ENCODE measurements at places on chromosomes 6 and 20. TPM values are rescaled to one million over a fixed set of nuclear protein-coding genes. Genes with fewer than 3 reads are reported as not detected.

The MLN gene
- not detected for total RNA-seq

DNA sequence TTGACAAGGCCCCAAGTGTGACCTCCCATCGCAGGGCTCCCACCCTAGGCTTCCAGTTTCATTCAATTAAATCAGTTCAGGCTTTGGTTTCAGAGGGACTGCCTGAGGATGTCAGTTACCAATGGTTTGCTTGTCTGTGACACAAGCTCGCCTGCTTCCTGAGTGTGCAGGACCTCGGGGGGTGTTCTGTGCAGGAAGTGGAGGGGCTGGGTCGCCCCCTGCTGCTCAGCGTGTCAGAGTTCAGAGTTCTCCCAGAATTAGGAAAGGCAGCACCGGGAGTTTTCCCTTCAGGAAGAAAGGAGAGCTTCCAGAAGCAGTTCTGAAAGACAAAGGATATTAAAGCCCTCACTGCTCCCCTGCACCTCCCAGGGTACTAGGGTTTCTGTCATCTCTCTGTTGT is 50.8 kb upstream of the TGM3 start:
- DNase-seq, result no peak

The POFUT1 gene
- 39.7 TPM for total RNA-seq

DNA sequence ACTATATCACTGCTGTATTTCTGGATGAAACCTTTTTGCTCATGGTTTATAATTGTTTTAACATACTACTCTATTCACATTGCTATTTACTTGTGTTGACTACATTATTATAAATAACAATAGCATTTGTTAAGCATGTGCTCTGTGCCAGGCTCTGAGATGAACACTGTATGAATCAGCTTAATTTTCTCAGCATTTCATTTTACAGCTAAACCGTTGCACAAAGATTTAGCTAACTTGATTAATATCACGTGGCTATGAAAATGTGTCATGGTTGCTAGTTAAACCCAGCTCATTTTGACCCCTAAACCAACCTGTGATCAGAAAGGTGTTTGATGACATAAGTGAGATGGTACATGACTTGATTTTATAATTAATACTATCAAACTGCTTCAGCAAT is 77.5 kb downstream of the NCOA7 start:
- DNase-seq, result no peak

DNA sequence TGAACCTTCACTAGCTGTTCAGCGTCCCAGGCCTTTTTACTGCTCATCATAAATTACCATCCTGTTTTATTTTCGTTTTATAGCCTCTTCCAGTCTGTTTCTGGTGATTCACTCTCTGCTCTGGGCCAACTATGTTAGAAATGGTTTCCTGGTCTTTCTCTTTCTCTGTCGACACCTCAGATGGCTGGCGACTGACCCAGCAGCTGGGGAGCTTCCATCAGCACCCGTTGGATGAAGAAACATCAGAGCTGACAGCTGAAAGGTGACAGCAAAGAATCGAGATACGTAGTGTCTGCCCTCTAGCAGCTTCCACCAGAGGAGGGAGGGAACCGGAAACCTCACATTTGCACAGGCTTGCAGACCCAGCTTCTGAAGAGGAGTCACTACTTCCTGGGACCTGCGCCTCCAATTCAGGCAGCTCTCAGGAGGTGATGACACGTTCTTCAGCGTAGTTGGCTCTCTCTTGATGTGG is 82.9 kb upstream of the MLN start:
- no peak for DNase-seq

- DNase-seq, result no peak
Measured at GRCh38 chr6:44222486-44223318, 693 bp upstream of the SLC29A1 start.

DNA sequence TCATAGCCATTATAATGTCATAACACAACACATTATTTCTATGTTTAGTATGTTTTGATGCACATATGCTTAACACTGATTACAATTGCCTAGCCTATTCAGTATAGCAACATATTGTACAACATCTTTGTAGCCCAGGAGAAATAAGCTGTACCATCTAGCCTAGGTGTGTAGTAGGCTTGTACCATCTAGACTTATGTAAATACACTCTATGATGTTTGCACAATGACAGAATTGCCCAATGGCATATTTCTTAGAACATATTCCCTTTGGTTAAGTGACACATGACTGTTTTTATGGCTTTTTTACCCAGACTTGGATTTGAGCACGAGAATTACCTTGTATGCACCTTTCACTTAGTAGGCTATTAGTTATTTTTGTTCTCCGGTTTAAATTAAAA is 64.5 kb upstream of the HIVEP1 start:
- no peak for DNase-seq

DNA sequence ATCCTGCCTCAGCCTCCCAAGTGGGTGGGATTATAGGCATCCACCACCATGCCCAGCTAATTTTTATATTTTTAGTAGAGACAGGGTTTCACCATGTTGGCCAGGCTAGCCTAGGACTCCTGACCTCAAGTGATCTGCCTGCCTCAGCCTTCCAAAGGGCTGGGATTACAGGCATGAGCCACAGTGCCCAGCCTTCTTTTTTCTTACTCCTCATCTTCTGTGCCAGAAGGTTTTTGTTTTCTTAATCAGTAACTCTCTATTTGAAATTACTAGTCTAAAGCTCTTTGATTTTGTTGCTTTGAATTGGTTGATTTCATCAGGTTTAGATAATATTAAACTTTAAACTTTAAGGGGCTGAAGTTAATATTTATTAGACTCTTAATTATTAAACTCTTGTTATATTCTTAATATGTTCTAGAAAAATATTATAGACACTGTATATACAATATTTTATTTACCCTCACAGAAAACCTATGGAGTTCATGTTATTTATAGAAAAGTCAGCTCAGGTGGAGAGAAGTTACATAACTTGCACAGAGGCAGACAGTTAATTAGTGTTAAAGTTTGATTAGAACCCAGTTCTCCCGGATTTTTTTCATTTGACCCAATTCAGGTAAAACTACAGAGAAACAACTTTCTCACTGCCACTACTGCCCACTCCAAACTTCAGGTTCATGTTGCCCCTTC is 177.4 kb upstream of the SGK1 start:
- no peak for DNase-seq
